ENCODE measurements at places on chromosomes 2 and 18.
A peak's percentile ranks its signal among the peaks of the same experiment; 100 is the strongest.

GRCh38 chr2:74148457-74149246 is 940 bp upstream of the BOLA3 start:
- DNase-seq = no peak

- peak; percentile 80 for DNase-seq
These were observed 111.2 kb downstream of the PLB1 start for GRCh38 chr2:28606986-28607441.

DNA sequence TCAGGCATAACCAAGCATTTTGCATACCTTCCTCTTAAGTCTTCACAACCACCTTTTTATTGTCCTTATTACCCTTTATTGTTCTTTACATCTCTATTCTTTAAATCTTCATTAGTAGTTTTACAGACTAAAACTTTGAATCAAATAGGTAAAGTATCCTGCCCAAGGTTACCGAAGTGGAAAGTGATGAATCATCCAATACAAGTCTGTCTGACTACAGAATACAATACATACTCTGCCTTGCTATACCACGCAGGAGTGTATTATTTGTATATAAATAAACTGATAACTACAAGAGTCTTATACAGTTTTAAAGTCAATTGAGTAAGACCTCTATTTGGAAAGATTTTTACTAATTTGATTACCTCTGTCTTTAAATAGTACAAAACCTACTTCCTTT is 196.0 kb downstream of the ZEB2 start:
- no peak for DNase-seq

DNA sequence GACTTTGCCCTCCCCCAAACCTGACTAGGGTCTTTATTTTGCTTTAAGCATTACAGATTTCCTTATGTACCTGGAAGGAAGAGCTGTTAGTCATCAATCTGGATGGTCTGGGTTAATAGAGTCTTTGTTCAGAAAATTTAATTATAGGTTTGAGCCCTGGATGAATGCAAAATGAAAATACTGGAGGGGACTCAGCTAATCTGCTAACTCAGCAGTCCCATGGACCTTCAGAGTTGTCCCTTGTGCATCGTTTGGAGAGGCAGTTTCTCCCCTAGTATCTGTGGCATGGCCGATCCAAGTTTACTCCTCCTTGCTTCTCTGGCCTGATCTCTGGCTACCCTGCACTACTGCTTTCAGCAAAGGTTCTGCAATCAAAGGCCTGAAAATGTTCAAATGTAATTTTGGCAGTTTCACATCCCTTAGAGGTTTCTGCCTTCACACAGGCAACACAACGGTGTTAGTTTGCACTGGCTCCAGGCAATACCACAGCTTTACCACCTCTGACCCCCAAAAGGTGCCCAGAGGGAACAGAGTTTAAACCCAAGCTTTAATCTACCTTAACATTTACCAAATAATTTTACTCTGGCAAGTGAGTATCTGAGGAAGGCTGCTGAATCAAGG is 134.3 kb downstream of the THADA start:
- DNase-seq = no peak

DNA sequence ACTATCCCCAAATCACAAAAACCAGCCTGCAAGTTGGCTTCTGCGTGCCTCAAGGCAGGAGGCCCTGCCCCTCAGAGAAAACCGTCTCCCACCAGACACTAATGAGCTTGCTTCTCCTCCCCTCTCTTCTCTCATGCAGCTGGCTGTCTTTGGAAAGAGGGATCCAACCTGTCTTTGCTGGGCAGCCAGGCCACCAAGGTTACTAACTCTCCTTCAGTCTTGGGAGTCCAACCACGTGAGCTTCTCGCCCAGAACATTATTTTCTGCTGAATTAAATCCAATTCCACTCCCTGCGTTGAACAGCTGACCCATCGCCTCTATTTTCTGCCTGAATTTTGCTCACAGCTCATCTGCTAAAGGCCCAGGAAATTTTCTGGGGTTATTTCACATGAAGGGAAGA is 291.3 kb upstream of the NCKAP5 start:
- no peak for DNase-seq

DNA sequence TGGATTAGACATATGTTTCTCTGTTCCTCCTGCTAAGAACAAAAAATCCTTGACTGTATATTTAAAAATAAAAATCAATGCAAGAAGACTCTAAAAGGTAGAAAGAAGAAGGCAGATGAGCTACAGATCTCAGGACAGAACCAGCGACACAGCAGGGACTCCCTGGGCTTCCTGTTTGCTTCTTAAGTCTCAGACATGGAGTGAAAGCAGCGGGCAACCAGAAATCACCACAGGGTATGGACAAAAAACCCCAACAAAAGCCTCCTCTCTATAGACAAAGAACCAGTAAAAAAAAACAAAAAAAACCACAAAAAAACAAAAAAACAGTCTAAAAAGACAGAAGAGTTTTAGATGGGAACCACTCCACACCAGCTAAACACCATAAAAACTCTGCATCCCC is 971.0 kb upstream of the GYPC start:
- no peak for DNase-seq

DNA sequence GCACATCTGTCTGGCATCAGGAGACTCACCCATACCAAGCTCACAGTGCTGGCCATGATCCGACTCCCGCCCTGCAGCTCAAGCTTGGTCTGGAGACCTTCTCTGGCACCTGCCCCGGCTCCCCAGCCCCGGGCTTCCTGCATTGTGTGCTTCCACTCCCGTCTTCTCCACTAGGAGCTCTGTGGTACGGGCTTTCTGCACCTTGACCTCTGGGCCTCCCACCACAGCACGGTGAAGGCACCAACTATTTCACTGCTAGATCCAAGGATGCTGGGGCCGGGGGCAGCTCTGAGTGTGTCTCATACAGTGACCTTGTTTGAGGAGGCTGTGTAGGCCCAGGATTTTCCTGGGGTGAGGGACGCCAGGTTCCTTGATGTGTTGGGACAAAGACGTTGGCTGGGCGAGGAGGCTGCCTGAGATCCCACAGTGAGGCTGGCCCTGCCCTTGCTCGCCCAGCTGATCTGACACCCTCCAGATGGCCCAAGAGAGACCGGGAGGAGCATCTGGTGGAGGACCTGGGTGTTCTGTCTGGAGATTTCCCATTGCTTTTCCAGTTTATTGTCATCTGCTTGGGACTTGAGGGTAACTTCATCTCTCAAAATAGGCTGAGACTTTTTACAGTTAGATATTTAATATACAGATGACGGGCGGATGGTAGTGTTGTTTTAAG is 64.0 kb downstream of the HPCAL1 start:
- DNase-seq = no peak

GRCh38 chr2:42569883-42570282 is 1.5 kb downstream of the MTA3 start:
- no peak for DNase-seq

DNA sequence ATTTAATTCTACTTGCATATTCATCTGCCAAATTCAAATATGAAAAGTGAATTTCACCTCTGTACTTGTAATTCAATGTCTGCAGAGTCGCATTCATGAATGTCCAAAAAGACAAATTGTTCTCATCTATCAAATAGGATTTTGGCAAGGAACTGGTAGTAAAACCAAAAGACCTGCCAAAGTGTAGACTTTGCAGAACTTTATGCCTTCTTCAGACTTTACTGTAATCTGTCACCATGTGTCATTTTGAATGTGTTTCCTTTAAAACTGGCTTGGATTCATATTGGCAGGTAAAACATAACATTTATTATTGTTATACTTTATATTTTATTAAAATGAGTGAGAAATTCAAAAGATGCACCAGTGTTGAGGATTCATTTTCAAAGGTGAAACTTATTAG is 701.9 kb upstream of the LINC00305 start:
- no peak for DNase-seq

DNA sequence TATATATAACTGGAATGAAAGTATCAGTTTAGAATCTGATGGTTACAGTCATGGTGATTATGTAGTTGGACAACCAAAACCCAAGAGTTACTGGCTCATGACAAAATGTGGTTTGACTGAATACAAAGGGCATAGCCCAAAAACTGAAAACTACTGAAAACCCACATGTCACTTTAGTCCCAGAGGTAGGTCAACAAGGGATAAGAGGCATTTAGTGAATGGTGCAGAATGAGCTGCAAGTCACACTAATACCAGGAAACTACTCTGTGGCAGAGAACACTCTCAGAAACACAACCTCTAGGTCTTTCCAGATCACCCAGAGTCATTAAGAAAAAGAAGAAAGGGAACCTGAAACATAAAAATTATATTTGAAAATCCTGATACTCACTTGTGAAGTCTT is 154.5 kb downstream of the AGPS start:
- DNase-seq = no peak

- no peak for DNase-seq
These were observed 68.5 kb downstream of the USP40 start for GRCh38 chr2:233498126-233498525.

All from fibroblast of skin of abdomen (primary cell).